Glutamatergic neuron (in vitro differentiated cells): ENCODE measurements at places on chromosomes 12 and 14. TPM values are rescaled to one million over a fixed set of nuclear protein-coding genes. Genes with fewer than 3 reads are reported as not detected.

- peaks cover 4% of the 10 kb centered on the region for H3K27me3 ChIP-seq
- peaks cover 5% of the 10 kb centered on the region for H3K36me3 ChIP-seq
- no peak overlapping the region for H3K4me3 ChIP-seq
- DNase-seq = no peak
- H3K4me1 ChIP-seq = peaks cover 7% of the 10 kb centered on the region
- no peak overlapping the region for H3K27ac ChIP-seq
Measured at GRCh38 chr12:54602661-54603060, 14.2 kb upstream of the PPP1R1A start.

GRCh38 chr12:49538510-49539403, at the start of gene KCNH3:
KCNH3 (plus strand) TSS chr12:49539030; CDS start chr12:49539417, 387 bp downstream.
- peaks cover 12% of the 10 kb centered on the region for H3K27me3 ChIP-seq
- peak within 1 kb of the TSS; percentile 76 for H3K4me3 ChIP-seq
- H3K4me1 ChIP-seq = peaks cover 15% of the 10 kb centered on the region
- H3K36me3 ChIP-seq = no peaks in the 10 kb centered on the region
- peak within 1 kb of the TSS; percentile 22 for H3K27ac ChIP-seq
- DNase-seq = peak; percentile 91

- peaks cover 3% of the 10 kb centered on the region for H3K27me3 ChIP-seq
- DNase-seq = peak; percentile 84
- no peaks in the 10 kb centered on the region for H3K4me1 ChIP-seq
- H3K36me3 ChIP-seq = no peaks in the 10 kb centered on the region
- no peak overlapping the region for H3K4me3 ChIP-seq
Measured at GRCh38 chr12:5003025-5003666, 40.5 kb upstream of the KCNA5 start.

DNA sequence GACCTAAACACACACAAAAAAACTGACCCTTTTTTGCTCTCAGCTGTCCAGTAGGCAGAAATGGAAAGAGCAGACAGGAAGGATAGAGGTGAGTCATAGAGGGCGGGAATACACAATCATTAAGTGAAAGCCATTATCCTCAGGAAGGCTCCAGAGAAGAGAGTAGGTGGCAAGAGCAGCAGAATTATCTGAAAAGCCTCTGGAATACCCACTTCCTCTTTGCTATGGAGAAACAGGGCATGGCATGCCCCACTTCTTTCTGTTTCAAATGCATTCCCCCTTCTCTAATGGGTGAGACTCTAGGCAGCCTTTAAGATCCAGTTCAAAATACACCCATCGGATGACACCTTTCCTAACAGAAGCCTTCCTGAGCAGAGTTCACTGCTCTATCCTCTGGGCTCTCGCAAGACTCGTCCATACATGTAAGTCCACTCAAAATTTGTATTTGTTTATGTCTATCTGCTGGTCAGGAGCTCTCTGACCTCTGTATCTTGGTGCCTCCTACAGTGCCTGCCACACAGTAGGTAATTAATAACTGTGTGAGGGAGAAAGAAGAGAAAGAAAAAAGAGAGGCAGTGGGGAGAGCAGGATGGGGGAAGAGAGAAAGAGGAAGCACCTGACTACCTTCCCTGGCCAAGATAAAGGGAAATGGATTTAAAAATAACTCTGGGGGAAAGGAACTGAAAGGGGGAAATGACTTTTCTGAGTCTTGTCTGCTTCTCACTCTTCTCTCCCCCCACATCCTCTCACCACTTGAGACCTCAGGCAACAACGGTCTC, 8.5 kb downstream of the KLHL33 start:
- H3K4me1 ChIP-seq = no peaks in the 10 kb centered on the region
- no peak overlapping the region for H3K4me3 ChIP-seq
- no peak overlapping the region for H3K27ac ChIP-seq
- no peak for DNase-seq
- H3K36me3 ChIP-seq = no peaks in the 10 kb centered on the region

DNA sequence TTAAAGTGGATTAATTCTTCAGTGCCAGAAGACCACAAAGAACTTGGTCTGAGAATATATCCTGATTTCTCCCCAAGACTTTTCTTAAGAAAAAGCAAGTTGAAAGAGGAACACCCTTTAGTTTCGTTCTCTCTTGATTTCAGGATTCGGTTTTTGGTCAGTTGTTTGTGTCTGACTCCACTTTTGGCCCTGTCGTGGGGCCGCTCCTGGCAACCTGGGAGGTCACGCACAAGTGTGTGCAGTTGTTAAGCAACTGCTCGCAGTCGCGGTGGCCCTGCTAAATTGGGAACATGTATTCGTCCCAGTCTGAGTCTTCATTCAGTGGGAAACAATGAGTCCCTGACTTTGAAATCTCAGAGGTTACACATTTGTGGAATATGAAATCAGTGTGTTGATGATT, 68.7 kb downstream of the RGS6 start:
- no peak for DNase-seq
- H3K27ac ChIP-seq = no peak overlapping the region
- H3K4me1 ChIP-seq = no peaks in the 10 kb centered on the region
- no peak overlapping the region for H3K4me3 ChIP-seq
- H3K27me3 ChIP-seq = peaks cover 5% of the 10 kb centered on the region

DNA sequence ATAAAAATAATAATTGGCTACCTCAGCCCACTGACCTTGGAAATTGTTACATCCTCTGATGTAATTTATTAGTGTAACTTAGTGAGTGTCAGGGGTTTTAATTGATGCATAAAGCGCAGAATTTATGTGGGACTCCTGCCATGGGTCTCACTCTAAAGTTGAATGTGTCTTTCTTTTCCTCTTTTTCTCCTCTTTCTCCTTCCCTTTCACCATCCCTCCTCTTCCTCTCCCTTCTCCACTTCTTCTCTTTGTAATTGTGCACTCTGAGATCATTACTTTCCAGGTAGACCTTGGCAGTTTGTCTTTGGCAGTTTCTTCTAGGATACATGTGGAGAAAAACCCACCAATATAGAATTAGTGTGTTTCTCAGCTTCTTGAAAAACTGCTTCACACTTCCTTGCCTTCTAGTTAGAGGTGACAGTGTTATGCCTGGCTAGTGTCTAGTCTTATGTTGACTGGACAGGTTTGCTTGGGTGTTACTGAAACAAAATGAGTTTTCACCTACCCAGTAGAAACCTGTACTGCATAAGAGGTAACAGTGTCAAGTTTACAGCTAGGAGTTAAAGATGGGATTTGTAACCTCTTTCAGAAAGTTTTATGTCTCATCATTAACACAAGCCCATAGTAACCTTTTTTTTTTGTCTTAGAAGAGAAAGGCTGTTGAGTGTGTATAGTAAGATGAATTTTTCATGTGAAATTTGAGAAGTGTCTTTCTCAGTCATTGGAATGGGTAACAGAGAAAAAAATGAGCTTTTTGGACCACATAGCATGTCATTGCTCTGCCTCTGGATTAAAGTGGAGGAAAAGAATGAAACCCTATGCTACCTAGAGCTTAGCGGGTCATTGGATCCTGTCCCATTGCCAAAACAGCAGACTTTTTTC, 18.6 kb downstream of the PELI2 start:
- peak overlapping the region; percentile 65 for H3K4me3 ChIP-seq
- H3K27ac ChIP-seq = peak overlapping the region; percentile 77
- no peak for DNase-seq
- peaks cover 81% of the 10 kb centered on the region for H3K4me1 ChIP-seq
- H3K27me3 ChIP-seq = no peaks in the 10 kb centered on the region
- no peaks in the 10 kb centered on the region for H3K36me3 ChIP-seq

DNA sequence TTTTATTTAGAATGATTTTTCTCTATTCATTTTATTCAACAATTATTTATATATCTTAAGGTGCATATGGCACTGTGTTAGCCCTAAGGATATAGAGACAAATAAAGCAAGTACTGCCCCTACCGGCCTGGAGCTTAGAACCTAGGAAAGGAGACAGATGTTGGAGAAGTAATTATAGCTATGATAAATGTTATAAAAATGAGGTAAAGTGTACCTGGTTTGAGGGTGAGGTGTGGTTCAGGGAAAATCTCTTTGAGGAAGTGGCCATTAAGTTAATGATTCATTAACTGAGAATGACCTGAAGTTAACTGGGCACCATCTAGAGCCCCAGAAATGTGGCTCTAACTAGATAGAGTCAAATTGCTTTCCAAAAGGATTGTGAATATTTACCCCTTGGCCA, 31.9 kb downstream of the CDKL1 start:
- H3K27ac ChIP-seq = no peak overlapping the region
- H3K27me3 ChIP-seq = peaks cover 5% of the 10 kb centered on the region
- peaks cover 13% of the 10 kb centered on the region for H3K36me3 ChIP-seq
- H3K4me1 ChIP-seq = peaks cover 7% of the 10 kb centered on the region
- H3K4me3 ChIP-seq = no peak overlapping the region
- no peak for DNase-seq

DNA sequence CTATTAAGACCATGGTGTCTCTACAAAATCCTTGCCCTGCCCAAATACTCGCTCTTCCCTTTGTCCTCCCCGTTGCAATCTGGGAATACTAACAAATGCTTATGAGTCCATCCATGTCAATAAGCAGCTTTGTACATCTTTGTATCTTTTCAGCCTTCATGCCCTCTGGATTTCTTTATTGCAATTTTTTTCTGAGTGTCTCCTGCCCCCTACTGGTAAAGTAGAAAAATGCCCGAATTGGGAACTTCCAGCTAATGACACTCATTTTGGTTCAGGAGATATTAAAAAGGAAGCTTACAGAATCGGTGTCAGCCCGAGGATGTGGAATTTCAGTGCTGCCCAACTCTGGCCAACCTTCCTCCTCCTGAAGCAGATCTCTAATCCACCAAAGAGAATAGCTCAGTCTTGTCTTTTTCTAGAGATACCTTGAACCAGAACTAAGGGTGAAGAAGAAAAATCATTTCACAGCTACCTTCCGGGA, 46.0 kb downstream of the SH2B3 start:
- peaks cover 15% of the 10 kb centered on the region for H3K27me3 ChIP-seq
- no peaks in the 10 kb centered on the region for H3K36me3 ChIP-seq
- no peak overlapping the region for H3K27ac ChIP-seq
- H3K4me1 ChIP-seq = peaks cover under 1% of the 10 kb centered on the region
- H3K4me3 ChIP-seq = no peak overlapping the region

- no peaks in the 10 kb centered on the region for H3K36me3 ChIP-seq
- no peak overlapping the region for H3K4me3 ChIP-seq
- H3K27me3 ChIP-seq = no peaks in the 10 kb centered on the region
Measured at GRCh38 chr12:50569321-50569720, 64.5 kb downstream of the DIP2B start.

GRCh38 chr14:94850309-94851211, 80.6 kb upstream of the GSC start:
- H3K27ac ChIP-seq = no peak overlapping the region
- H3K36me3 ChIP-seq = peaks cover 4% of the 10 kb centered on the region
- H3K27me3 ChIP-seq = no peaks in the 10 kb centered on the region
- H3K4me1 ChIP-seq = no peaks in the 10 kb centered on the region
- H3K4me3 ChIP-seq = no peak overlapping the region
- DNase-seq = no peak

DNA sequence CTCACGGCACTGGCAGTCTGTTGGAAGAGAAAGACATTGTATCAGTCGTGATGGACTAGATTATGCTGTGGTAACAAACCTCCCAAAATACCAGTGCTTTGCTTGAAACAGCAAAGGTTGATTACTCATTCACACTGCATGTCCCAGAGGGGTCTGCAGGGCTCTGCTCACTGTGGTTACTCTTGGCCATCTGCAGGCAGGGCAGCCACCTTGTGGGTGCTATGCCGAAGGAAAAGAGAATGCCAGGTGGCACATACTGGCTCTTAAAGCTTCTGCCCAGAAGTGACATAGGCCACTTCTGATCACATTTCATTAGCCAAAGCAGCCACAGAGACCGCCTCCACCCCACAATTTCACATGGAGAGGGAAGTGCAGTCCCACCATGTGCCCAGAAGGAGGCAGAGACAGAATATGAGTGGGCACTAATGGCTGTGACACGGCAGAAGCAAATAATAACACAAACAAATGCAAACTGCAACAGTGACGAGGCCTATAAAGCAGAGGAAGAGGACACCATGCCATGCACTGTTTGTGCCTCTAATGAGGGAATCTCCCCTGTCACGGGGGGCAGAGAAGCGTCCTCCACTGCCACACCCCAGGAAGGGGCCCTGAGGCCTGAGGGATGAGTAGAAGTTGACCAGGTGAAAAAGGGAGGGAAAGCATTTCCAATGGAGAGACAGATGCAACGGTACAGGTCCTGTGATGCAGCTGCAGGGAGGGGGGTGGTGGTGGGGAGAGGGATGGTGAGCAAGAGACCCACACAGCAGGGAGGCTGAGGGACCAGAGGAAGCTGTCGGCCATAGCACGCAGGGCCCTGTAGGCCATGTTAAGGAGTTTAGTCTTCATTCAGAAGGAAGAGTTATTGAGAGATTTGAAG, 51.7 kb upstream of the KICS2 start:
- DNase-seq = peak; percentile 34
- no peak overlapping the region for H3K4me3 ChIP-seq
- H3K36me3 ChIP-seq = no peaks in the 10 kb centered on the region
- H3K4me1 ChIP-seq = no peaks in the 10 kb centered on the region
- H3K27me3 ChIP-seq = peaks cover 3% of the 10 kb centered on the region

Gene SIRT4
- total RNA-seq = 3.8 TPM

Gene LALBA
- total RNA-seq = not detected
